ENCODE measurements at places on chromosomes 11 and 22. TPM values are rescaled to one million over a fixed set of nuclear protein-coding genes. Genes with fewer than 3 reads are reported as not detected.
A peak's percentile ranks its signal among the peaks of the same experiment; 100 is the strongest.

The CLTCL1 gene
- 13.7 TPM for total RNA-seq

The TNNI2 gene
- 1.2 TPM for total RNA-seq

The LDLRAD3 gene
- 35.6 TPM for total RNA-seq

The CABP4 gene
- not detected for total RNA-seq

The ELF5 gene
- total RNA-seq = not detected

The CYTH4 gene
- not detected for total RNA-seq

The ALX4 gene
- not detected for total RNA-seq

GRCh38 chr11:100689141-100689540 lies 2.1 kb downstream of the ARHGAP42 start:
- H3K36me3 ChIP-seq = no peaks in the 10 kb centered on the region
- no peak overlapping the region for H3K4me3 ChIP-seq
- H3K4me1 ChIP-seq = peaks cover 24% of the 10 kb centered on the region
- H3K27me3 ChIP-seq = no peaks in the 10 kb centered on the region
- no peak overlapping the region for H3K27ac ChIP-seq
- DNase-seq = no peak

- no peaks in the 10 kb centered on the region for H3K36me3 ChIP-seq
- H3K4me3 ChIP-seq = no peak overlapping the region
- H3K27ac ChIP-seq = no peak overlapping the region
- DNase-seq = no peak
- H3K4me1 ChIP-seq = peaks cover 6% of the 10 kb centered on the region
Observed at GRCh38 chr11:78177216-78177615, 11.2 kb downstream of the KCTD21 start.

DNA sequence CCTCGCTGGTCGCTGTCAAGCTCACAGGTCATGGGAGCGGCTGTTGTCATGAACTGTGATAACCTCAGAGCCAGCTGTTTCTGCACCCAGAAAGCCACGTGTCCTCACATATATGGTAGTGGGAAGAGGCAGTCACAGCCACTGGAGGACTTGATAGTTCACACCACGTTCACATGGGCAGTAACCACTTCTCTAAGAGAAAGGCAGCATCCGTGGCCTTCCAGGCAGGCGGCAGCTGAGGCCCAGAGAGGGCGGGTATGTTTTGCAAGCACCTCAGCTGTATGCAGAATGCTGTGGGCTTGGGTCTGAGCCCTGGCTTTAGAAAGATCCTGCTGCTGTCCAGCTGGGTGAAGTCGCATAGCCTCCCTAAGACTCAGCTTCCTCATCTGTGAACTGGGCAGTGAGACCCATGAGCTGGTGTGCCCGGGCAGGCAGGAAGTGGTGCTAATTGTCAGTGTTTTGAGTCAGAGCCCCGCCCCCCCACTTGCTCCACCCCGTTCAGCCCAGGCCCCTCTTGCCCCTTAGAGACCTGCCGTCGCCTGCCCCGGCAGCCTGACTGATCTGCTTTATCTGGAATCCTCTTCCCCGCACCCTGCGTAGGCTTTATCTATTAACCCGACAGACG lies 13.3 kb downstream of the TTC38 start:
- H3K27ac ChIP-seq = no peak overlapping the region
- no peaks in the 10 kb centered on the region for H3K36me3 ChIP-seq
- H3K4me1 ChIP-seq = no peaks in the 10 kb centered on the region
- no peak for DNase-seq
- no peak overlapping the region for H3K4me3 ChIP-seq

- no peak overlapping the region for H3K4me3 ChIP-seq
- H3K27ac ChIP-seq = no peak overlapping the region
- no peak for DNase-seq
- H3K4me1 ChIP-seq = peaks cover 9% of the 10 kb centered on the region
- no peaks in the 10 kb centered on the region for H3K27me3 ChIP-seq
Observed at GRCh38 chr22:44428941-44429830, 68.8 kb downstream of the RTL6 start.

DNA sequence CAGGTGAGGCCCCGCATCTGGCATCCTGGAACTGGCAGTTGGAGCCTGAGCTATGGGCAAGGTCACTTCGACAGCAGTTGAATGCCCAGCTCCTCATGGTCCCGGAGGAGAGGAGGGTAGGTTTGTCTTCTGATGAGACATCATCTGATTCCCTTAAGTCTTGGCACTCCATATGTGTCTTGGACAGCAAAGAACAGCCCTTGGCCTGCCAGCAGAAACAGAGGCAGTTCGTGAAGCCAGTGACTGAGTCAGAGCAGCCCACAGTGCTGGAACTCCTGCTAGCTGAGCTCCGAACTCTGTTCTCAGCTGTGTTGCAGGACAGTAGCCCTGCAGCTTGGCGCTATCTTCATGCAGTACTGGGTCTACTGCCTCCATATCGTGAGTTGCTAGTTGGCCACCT lies 1.0 kb downstream of the DNHD1 start:
- no peak overlapping the region for H3K4me3 ChIP-seq
- H3K27ac ChIP-seq = no peak overlapping the region
- no peak for DNase-seq
- H3K27me3 ChIP-seq = no peaks in the 10 kb centered on the region
- no peaks in the 10 kb centered on the region for H3K4me1 ChIP-seq

DNA sequence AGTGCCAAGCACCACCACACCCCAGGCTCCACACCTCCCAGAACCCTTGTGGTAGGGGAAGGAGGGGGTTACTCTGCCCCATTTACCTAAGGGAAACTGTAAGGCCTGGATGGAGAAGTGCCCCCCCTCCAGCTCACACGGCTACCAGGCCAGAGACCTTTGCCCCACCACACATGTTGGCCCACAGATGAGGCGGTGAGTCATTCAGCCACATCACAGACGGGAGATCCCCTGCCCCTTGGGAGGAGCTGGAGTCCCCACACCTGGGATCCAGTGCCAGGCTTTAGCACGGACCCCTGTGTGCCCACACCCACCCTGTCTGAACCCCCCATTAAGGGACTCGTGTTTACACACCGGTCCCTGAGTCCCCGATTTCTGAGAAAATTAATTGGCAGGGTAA lies 24.9 kb downstream of the CDKN1C start:
- no peaks in the 10 kb centered on the region for H3K36me3 ChIP-seq
- no peak for DNase-seq
- peaks cover 65% of the 10 kb centered on the region for H3K27me3 ChIP-seq
- no peak overlapping the region for H3K4me3 ChIP-seq
- H3K27ac ChIP-seq = no peak overlapping the region
- peaks cover 14% of the 10 kb centered on the region for H3K4me1 ChIP-seq

DNA sequence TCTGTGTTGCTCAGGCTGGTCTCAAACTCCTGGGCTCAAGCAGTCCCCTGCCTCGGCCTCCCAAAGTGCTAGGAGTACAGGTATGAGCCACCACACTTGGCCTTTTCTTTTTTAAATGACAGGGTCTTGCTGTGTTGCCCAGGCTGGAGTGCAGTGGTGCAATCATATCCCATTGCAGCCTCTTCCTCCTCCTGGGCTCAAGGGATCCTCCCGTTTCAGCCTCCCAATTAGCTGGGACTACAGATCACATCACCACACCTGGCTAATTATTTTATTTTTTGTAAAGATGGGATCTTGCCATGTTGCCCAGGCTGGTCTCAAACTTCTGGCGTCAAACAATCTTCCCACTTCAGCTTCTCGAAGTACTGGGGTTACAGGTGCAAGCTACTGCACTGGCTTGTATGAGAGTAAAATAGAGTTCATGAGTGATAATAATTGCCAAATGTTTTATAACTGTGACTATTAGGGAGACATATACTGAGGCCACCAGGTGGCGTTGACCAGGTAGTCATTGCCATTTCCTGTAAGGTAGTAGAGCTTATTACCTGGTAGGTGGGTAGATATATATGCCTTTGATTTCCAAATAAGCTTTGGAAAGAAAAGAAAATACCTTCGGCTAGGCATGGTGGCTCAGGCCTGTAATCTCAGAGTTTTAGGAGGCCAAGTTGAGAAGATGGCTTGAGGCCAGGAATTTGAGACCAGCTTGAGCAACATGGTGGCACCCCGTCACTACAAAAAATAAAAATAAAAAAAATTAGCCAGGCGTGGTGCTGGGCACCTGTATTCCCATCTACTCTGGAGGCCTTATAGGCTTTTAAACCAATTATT lies 5.4 kb downstream of the FDX1 start:
- no peaks in the 10 kb centered on the region for H3K4me1 ChIP-seq
- peaks cover 2% of the 10 kb centered on the region for H3K36me3 ChIP-seq
- peaks cover 6% of the 10 kb centered on the region for H3K27me3 ChIP-seq

GRCh38 chr11:121467965-121468364 lies 15.2 kb upstream of the SORL1-AS1 start:
- H3K4me3 ChIP-seq = no peak overlapping the region
- DNase-seq = no peak
- H3K27me3 ChIP-seq = no peaks in the 10 kb centered on the region
- H3K36me3 ChIP-seq = no peaks in the 10 kb centered on the region

GRCh38 chr11:12914400-12914912 lies 94.7 kb upstream of the RASSF10 start:
- H3K4me3 ChIP-seq = no peak overlapping the region
- no peaks in the 10 kb centered on the region for H3K27me3 ChIP-seq
- DNase-seq = peak; percentile 89
- peaks cover 18% of the 10 kb centered on the region for H3K4me1 ChIP-seq
- no peak overlapping the region for H3K27ac ChIP-seq
- no peaks in the 10 kb centered on the region for H3K36me3 ChIP-seq

- H3K4me1 ChIP-seq = no peaks in the 10 kb centered on the region
- peak; percentile 10 for DNase-seq
- no peak overlapping the region for H3K27ac ChIP-seq
- no peak overlapping the region for H3K4me3 ChIP-seq
Observed at GRCh38 chr11:56950510-56950909, 38.2 kb upstream of the OR5AK2 start.

- peaks cover 4% of the 10 kb centered on the region for H3K36me3 ChIP-seq
- no peak overlapping the region for H3K27ac ChIP-seq
- DNase-seq = no peak
- H3K4me1 ChIP-seq = no peaks in the 10 kb centered on the region
Observed at GRCh38 chr22:49880281-49880680, 26.6 kb downstream of the ZBED4 start.

DNA sequence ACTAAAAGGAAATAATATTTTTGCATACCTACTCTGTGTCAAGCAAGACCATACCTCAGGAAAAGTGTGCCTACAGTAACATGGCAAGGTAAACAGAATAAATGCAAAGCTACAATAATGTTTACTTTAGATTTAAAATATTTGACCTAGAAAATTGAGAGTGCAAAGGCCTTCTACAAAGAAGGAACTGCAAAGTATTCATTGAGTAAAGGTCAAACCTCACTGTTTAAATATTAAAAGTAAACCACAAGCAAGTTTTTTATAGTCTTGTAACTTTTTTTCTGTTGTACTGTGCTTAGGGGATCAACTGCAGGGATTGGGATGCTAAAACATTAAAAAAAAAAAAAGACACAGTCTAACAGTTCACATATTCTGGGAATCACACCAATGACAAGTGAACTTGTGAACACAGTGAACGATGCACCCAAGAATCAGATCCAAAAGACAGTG lies 48.8 kb downstream of the CWF19L2 start:
- DNase-seq = no peak
- no peaks in the 10 kb centered on the region for H3K36me3 ChIP-seq
- no peak overlapping the region for H3K27ac ChIP-seq

DNA sequence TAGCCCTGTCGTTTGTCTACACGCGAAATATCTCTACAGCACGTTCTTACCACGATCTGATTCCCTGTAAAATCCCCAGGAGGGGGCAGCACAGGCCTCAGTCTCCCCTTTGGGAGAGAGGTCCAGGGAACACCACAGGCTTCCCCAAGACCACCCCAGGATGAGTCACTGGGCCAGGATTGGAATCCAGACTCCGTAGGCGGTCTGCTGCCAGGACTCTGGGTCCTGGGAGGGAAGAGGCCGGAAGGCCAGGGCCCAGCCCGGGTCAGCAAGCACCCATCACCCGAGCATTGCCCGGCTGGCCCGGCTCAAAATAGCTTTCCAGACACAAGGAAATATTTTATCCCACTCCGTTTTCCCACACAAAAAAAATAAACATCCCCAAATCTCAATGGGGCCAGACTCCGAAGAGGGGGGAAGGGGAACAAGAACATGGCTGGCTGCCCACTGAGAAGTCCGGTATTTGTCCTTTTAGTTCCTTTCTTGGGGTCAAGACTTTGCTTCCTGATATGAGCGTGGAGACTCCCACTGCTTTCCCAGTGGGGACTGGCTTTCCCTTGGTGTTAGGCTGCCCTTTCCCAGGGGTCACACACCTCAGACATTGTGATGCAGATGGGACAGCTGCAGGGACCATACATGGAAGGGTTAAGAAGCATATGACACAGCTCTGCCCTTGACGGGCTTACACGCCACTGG lies 91.3 kb downstream of the LRRC32 start:
- H3K4me3 ChIP-seq = no peak overlapping the region
- H3K27me3 ChIP-seq = no peaks in the 10 kb centered on the region
- DNase-seq = peak; percentile 41
- no peak overlapping the region for H3K27ac ChIP-seq
- H3K36me3 ChIP-seq = no peaks in the 10 kb centered on the region
- H3K4me1 ChIP-seq = peaks cover 6% of the 10 kb centered on the region

DNA sequence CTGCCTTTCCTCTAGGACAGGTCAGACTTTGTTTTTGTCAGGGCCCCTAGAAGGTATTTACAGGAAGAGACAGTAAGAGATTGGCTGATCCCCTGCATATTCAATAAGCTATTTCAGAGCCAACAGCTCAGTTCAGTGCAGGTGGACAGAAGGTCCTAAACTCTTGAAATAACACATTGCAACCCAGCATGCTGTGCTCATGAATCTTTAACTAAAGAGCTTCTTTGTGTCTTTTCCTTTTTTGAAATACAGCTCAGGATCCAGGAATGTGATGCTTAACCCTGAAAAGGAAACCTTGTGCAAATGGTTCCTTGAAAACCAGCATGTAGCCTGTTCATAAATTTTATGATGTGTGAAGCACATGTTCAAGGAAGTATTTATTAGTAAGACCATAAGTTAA lies 43.9 kb downstream of the BBOX1 start:
- H3K27ac ChIP-seq = peak overlapping the region; percentile 17
- H3K4me3 ChIP-seq = no peak overlapping the region
- no peaks in the 10 kb centered on the region for H3K36me3 ChIP-seq
- DNase-seq = peak; percentile 28
- H3K4me1 ChIP-seq = peaks cover 18% of the 10 kb centered on the region

- peaks cover 17% of the 10 kb centered on the region for H3K4me1 ChIP-seq
- H3K27me3 ChIP-seq = peaks cover 88% of the 10 kb centered on the region
- no peaks in the 10 kb centered on the region for H3K36me3 ChIP-seq
- peak; percentile 41 for DNase-seq
- no peak overlapping the region for H3K4me3 ChIP-seq
- H3K27ac ChIP-seq = no peak overlapping the region
Observed at GRCh38 chr11:22340701-22341587, 2.8 kb downstream of the SLC17A6 start.

GRCh38 chr11:8442301-8442700 lies 151.7 kb downstream of the STK33 start:
- no peak overlapping the region for H3K4me3 ChIP-seq
- peak overlapping the region; percentile 17 for H3K27ac ChIP-seq
- no peaks in the 10 kb centered on the region for H3K27me3 ChIP-seq
- peak; percentile 53 for DNase-seq
- H3K36me3 ChIP-seq = no peaks in the 10 kb centered on the region
- peaks cover 9% of the 10 kb centered on the region for H3K4me1 ChIP-seq
